ENCODE measurements at places on chromosomes 5 and 9. TPM values are rescaled to one million over a fixed set of nuclear protein-coding genes. Genes with fewer than 3 reads are reported as not detected.

ADRB2 gene
- total RNA-seq = not detected

DNA sequence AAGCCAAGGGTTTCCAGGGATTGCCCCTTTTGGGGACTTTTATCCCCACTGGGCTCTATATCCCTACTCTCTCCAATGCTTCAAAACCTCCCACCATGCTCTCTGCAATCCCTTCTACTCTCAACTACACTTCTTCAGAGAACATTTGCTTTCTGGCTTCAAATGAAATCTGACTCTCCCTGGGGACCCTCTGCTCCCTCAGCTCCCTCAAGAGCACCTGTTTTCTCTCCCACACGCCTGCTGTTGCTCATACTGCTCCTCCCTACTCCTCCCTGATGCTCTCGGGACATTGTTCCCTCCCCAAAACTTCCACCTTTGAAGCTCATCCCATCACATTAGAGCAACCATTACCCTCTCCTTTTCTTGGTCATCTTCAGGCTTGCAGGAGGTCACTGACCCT lies 344.9 kb downstream of the CDK5RAP2 start:
- no peak for DNase-seq

GRCh38 chr9:5566054-5566618 lies 55.8 kb downstream of the PDCD1LG2 start:
- DNase-seq = no peak

PCDHGB6 gene
- total RNA-seq = 1.9 TPM

DNA sequence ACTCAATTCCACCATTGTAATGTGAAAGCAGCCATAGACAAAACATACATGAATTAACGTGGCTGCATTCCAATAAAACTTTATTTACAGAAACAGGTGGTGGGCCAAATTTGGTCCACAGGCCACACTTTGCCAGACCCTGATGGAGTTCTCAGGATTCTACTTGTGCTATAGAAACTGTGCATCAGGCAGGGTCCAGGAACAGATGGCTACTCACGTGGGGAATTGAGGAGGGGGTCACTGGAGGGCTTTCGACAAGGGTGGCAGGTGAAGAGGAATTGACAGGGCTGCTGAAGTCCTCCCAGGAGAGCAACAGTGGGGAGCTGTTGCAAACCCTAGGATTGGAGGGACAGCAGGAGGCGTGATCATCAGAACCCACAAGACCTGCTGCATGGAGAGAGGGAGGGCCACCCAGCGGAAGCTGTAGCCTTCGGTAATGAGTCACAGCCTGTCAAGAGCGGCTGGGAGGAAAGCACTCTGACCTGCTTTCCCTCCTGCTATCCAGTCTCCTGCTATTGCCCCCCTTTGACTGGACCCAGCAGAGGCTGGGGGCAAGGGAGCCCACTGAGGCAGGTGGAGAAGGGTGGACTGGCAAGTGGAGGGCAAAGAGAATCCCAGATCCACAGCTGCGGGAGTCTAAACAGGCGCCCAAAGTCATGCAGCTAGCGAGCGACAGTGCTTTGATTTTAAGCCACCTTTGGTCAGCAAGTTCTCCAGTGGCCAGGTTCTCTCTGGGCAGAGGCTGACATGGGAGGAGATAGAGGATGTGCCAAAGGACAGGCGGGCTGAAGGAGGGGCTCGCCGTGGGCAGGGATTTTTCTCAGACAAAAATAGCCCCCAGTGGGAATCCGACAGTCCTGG lies 138.3 kb upstream of the SMIM23 start:
- peak; percentile 42 for DNase-seq
